ENCODE measurements at places on chromosomes 4 and X. TPM values are rescaled to one million over a fixed set of nuclear protein-coding genes. Genes with fewer than 3 reads are reported as not detected.

The CT45A2 gene
- not detected for total RNA-seq

- DNase-seq: no peak
Observed at GRCh38 chr4:130573742-130574141, 1477.8 kb downstream of the C4orf33 start.

DNA sequence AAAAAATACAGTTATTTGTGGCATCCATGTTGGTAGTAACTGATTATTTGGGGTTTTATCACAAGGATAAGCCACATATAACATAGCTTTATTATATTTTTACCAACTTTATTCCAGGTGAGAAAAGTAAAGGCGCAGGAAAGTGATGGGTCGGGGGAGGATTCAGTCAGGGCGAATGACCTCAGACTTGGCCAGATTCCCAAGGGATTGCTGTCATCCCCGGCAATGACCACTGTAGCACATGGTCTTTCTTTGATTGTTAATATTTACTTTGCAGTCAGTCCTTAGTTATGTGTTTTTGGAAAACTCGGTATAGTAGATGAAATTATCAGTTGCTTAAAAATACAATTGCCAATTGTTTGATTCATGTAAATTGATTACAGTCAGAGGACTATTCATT, 17.6 kb downstream of the GRIA3 start:
- DNase-seq: no peak

DNA sequence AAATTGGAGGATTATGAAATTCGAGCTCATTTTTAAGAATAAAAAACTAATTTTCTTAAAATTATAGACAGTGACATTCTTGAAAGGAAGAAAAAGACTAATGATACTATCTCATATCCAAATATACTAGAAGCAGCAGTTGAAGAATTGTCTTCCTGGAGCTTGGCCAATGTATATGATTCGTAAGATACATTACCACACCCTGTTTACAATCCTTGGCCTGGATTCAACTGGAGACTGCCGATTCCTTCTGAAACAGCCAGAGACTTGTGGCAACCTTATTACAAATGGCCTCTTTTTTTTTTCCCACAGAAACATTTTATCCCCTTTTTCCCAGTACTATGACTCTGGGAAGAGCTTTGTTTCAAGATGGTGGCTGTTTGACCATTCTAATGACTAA, 571.2 kb upstream of the FAT1 start:
- DNase-seq: peak; percentile 60

The MTTP gene
- 1.6 TPM for total RNA-seq

GRCh38 chr4:25993395-25994185, 79.6 kb downstream of the SMIM20 start:
- DNase-seq: peak; percentile 29

- peak; percentile 61 for DNase-seq
Observed at GRCh38 chr4:105683038-105683437, 25.5 kb downstream of the INTS12 start.

The LANCL3 gene
- total RNA-seq: 5.5 TPM

The ELOVL6 gene
- total RNA-seq: 96.0 TPM

DNA sequence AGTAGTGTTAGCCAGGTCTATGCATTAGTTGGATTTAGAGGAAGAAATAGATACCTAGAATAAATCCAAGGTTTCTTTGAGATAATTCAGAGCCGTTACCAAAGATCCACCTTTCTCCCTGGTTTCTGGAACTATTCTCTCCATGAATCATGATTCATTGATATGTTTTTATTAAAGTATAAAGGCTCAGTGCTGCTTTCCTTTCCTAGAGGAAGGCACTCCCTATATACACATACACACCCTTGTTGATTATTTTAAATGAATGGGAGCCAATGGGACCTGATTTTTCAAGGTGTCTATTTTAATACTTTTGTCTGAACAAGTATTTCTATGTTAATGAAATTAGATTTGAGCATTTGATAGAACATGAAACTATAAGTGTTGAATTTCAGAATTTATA, 146.8 kb upstream of the SPRY1 start:
- DNase-seq: no peak

- DNase-seq: no peak
Observed at GRCh38 chr4:136900696-136901095, 631.6 kb downstream of the PCDH18 start.

DNA sequence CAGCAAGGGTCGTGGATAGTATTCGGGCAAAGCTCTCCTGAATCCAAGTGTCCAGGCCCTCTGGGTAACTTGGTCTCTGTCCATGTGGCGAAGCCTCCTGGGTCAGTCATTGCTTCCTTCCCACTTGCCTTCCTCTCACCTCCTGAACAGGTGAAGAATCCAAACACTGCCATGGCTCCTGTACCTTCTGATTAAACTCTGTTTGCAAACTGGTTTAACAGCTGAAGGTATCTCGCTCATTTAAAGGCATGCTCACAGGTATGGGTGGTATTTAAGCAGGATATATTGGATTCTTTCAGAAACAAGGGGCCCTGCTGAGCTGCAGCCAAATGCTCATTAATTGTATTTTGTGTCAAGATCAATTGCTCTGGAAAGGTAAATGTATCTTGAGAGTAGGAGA, 28.2 kb downstream of the FHDC1 start:
- DNase-seq: no peak

DNA sequence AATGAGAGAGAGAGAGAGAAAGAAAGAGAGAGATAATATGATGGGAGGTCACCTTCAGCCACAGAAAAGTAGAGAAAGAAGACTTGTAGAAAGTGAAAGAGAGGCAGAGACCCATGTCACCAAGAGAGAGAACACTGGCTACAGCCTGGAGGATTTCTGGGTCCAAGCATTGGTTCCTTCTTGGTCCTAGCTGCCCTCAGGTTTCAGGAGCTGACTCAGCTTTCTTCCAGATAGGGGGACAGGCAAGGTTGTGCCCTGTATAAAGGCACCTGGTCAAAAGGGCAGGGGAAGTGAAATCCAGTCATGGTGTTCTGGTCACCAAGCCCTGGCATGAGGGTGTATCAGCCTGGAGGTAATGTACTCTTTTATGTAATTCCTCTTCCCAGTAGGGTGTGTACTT, 47.5 kb upstream of the XK start:
- no peak for DNase-seq

- DNase-seq: no peak
Observed at GRCh38 chr4:5152521-5152920, 101.2 kb downstream of the STK32B start.

- no peak for DNase-seq
Observed at GRCh38 chrX:72540318-72540717, 32.3 kb downstream of the HDAC8 start.

GRCh38 chr4:74311696-74312313, 3.5 kb downstream of the EPGN start:
- DNase-seq: no peak

The NLRP2B gene
- total RNA-seq: not detected

DNA sequence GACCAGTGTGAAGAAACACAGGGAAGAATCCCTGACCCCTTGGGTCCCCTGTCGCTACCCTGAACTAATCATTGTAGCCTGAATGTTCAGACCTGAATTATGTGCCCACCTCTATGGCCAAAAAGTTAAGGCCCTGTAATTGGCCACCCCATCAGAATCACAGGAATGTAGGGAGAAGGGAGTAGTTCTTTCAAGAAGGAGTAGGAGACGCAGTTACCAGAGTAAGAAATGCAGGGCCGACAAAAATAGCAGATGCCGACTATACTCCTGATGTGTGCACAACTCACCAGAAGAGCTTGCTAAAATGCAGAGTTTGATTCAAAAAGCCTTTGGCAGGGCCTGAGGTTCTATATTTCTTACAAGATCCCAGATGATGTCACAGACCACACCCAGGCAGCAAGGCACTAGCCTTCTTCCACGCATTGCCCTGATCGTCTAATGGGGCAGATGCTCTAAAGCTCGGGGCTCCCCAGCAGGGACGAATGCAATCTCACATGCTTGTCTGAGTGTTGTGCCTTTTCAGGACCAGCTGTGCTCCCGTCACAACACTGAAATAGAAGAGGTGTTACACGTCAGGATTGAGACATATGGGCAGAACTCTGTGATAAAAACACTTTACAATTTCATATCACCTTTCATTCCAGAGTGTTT, 161.0 kb upstream of the FAM241A start:
- no peak for DNase-seq

DNA sequence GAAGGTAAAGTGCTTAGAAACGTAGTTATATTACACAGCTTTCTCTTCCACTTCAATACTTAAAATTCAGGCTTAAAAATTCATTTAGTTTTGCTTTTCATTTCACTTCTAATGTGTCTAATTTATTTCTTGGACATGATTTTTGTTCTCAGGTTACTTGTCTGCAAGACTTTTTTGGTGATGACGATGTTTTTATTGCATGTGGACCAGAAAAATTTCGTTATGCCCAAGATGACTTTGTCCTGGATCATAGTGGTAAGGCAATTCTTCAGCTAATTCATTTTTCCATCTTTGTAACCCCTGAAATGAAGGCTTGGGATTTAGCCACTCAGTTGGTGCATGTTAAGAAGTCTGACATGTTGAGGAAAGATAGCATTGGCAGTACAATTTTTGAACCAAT, 114.7 kb downstream of the DCLK2 start:
- DNase-seq: no peak

GRCh38 chrX:118872102-118872566, 48.5 kb downstream of the ZCCHC12 start:
- DNase-seq: peak; percentile 11

DNA sequence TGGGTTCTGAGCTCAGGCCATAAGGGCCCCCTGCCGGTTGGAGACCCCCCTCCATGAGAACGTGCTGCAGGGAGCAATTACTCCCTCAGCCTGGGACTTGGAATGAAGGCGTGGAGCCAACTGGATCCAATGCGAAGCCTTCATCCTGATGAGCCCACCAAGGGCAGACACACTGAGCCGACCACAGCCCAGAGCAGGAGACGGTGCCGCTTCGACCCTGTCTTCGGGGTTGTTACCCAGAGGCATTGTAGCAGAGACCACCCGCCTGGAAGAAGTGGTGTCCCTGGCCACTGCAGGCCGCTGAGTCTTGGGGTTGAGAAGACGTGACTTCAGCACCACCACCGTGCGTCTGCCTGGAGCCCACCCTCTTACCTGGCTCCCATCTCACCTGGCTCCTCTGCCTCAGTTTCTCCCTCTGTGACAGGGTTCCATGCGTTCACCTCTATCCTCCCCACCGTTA, 7.0 kb upstream of the NKX1-1 start:
- no peak for DNase-seq

DNA sequence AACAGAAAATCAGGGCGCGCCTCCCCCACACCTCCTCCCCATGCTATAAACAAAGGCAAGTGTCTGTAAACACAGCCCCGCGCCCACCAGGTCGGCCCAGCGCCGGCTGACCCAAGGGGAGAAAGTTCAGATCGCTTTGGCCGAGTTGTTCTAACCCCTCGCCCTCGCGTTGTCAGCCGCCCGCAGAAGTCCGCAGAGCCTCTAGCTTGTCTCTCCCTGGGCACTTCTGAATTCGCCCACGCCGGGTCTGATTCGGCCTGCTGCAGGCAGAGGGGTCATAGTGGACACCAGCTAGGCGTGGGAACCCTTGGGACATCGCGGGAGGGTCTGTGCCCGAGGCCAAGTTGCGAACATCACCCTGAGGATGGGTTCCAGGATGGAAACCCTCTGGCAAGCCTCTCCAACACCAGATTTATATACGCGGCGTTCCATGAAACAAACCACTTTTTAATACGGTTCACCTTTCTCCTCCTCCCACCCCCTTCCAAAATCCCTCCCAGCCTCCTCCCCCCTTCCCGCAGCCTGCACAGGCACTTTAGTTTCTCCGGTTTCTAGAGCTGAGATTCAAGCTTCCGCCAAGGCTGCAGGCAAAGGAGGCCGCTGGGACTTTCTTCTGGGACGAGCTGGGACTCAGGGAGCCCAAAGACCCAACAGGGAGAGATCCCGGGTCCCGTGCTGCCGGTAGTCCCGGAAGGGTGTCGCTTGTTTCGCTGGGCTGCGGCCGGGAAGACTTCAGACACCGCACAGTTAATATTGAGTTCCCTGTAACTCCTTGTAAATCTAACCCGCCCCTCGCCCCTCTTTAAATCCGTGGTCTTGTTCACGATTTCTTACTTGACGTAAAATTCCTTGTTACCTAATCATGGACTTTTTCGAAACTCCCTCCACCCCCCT, 4.7 kb downstream of the HAND2 start:
- no peak for DNase-seq

GRCh38 chrX:111460607-111461006, 48.6 kb upstream of the DCX start:
- no peak for DNase-seq

DNA sequence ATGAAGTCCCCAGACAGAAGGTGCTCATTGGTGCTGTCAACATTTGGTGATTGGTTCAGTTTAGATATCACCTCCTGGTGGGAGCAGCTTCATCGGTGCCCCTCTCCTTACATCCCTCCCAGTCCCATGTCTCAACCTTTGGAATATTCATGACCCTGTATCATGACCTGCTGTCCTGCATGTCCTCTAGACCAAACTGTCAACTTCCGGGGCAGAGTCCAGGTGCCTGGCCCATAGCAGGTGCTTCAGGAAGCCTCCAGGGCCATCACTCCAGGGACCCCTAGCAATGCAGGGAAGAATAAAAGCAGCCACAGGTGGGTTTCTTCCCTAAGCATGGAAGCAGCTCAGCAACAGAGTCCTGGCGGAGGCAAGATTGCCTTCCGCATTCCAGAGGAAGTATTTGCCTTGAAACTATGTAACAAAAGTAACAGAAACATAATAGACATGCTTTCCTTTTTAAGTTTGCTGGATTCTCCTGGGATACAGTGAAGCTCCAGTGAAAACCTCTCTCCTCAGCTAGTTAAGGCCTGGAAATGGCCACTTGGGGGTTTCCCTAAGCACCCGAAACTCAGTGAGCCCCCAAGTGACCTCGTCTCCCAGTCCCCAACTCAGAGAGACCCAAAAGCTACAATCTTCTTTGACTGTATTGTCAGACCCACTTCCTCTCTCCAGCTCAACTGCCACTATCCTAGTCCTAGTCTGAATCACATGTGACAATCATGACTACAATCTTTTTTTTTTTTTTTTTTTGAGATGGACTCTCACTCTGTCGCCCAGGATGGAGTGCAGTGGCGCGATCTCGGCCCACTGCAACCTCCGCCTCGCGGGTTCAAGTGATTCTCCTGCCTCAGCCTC, 1.3 kb upstream of the ATP6AP1 start:
- no peak for DNase-seq

DNA sequence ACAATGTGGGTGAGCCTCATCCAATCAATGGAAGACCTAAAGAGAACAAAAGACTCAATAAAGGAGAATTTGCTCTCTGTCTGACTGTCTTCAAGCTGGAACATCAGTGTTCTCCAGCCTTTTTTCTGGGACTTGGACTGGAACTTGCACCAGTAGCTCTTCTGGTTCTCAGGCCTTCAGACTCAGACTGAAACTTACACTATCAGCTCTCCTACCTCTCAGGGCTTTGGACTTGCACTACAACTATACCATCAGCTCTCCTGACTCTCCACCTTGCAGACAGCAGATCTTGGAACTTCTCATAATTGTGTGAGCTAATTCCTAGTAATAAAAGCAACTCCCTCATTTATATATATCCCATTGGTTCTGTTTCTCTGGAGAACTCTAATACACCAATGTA, 185.9 kb downstream of the SMIM20 start:
- DNase-seq: no peak

Measured in left colon (tissue), 2 donors.